T-helper 22 cell (primary cell): ENCODE measurements at places on chromosomes 7 and 10.
A peak's percentile ranks its signal among the peaks of the same experiment; 100 is the strongest.

GRCh38 chr7:4713183-4713784 lies 31.2 kb downstream of the FOXK1 start:
- no peak for DNase-seq

GRCh38 chr10:51198170-51198569 lies 123.9 kb downstream of the PRKG1 start:
- no peak for DNase-seq

DNA sequence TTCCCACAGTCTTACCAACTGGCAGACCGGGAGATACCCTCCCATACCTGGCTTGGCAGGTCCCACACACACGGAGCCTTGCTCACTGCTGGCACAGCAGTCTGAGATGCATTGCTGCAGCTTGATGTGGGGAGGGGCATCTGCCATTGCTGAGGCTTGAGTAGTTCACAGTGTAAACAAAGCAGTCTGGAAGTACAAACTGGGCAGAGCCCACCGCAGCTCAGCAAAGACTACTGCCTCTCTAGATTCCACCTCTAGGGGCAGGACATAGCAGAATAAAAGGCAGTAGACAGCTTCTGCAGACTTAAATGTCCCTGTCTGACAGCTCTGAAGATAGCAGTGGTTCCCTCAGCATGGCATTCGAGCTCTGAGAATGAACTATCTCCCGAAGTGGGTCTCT lies 69.6 kb upstream of the RELN start:
- no peak for DNase-seq

- DNase-seq = no peak
Observed at GRCh38 chr7:43735403-43735801, 6.1 kb upstream of the COA1 start.

GRCh38 chr10:108801775-108802517 lies 1121.4 kb downstream of the XPNPEP1 start:
- no peak for DNase-seq

DNA sequence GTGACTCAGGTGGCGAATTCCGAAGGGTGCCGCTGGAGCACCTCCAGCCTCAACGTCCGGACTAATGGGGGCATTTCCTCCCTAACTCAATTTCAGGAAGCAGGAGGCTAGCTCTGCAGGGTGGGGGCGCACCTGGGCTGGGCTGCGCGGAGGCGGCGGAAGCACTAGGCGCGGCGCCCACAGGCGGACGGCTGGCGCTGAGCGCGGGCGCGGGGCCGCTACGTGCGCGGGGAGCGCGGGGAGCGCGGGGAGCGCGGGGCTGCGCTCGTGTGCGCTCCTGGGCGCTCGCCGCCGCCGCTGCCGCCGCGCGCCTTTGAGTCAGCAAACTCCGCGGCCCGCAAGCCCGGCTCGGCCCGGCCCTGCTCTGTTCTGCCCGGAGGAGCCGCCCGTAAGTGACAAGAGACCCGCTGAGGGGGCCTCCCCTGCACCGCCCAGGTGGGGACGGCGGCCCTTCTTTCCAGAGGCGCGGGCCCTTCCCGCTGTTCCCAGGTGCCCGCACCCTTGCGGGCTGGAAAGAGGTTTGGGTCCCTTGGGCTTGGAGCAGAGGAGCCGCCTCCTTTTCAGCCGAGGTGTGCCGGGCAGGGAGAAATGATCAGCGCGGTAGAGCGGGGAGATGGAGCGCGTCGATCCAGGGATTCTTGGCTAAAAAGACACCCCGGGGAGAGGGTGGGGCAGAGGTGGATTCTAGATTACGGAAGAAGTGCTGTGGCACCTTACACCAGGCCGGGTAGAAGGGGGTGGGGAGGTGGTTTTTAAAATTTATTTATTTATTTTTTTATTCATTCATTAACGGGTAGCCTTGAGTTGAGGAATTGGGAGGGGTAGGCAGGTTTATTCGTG lies at the start of gene SNX10:
TSS of gene SNX10 (plus strand) at position 164 of the 840 bp plus-strand sequence. CDS start 54,581 bp downstream, outside the sequence.
- DNase-seq = peak; percentile 50

GRCh38 chr7:155568842-155569494 lies 22.6 kb upstream of the CNPY1 start:
- no peak for DNase-seq

DNA sequence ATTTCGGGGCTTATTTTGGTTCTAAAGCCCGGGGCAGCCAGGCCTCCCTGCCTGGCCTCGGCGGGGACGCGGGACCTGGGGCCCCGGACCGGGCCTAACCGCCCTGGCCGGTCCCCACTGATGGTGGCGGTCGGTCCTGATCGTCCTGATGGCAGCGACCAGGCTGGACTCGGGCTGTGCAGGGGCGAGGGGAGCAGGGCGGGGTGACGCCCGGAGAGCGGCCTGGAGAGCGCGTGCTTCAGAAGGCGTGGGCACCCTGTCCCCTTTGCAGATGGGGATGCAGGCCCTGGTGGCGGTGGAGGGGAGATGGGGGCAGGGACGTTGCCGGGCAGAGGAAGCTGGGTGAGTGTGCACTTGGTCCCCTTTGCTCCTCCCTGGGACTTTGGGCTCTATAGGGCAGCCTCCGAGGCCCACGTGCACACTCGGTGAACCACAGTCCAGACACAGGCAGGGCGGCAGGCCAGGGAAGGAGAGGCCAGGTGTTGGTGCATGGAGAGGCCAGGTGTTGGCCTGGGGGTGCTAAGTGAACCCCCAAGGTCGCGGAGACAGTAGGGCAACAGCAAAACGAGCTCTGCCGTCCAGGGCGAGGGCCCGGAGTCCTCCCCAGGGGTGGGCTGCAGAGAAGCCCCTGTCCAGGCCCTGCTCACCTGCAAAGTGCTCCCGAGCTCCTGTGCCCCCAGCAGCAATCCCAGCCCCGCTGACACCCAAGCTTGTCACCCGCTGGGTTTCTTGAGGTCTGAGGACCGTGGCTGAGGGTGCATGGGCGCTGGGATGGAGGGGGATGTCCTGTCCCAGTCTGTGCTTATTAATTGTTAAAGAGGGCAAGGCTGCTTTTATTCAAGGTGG lies 42.4 kb upstream of the FAM20C start:
- DNase-seq = peak; percentile 11

DNA sequence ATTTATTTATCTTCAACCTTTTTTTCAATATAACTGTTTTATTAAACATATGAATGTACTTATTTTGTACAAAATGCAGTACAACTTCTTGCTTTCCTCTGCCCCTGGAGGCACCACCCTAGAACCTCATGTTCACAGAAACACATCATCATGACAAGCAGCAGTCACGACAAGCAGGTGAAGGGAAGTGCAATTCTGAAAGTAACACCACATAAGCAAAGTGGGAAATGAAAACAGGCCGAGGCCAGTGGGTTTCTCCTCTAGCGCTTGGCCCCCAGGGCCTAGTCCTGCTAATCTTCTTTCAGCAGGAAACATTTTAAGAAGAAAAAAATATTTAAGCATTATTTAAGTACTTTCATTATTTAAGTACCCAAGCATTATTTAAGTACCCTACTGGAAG lies 598.1 kb downstream of the SH2D4B start:
- no peak for DNase-seq

DNA sequence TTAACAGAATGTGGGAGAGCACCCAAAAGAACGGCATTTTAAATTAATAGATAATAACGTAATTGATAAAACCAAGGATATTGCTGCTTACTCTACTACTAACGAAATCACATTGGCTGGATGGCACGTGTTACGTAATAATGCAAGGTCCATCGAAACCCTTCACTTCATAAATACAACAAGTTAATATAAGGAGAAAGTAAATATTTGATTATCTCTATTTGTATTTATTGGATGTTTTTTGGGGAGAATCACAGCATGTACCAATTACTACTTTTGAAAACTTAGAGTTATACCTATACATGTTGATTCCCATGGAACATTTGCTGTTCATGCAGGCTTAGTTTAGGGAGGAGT lies 1.6 kb downstream of the PRKG1 start:
- DNase-seq = no peak

DNA sequence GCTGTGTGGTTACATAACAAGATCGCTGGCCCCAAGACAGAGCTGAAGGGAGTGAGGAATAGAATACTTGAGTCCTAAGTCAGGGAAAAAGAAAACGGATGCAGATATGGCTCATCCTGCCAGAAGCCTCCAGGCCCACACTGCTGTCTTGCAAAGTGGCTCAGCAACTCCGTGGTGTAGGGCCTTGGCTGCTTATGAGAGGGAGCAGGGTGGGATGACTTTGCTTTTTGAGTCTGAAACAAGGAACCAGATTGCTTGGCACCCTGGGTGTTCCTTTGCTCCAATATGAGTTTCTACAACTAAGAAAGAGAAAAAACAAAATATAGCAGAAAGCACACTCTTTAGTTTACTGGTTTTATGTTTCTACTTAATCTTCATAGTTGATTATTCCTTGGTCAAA lies 193.8 kb upstream of the WDR11 start:
- DNase-seq = no peak

GRCh38 chr10:62669341-62669740 lies 135.2 kb upstream of the ADO start:
- no peak for DNase-seq

DNA sequence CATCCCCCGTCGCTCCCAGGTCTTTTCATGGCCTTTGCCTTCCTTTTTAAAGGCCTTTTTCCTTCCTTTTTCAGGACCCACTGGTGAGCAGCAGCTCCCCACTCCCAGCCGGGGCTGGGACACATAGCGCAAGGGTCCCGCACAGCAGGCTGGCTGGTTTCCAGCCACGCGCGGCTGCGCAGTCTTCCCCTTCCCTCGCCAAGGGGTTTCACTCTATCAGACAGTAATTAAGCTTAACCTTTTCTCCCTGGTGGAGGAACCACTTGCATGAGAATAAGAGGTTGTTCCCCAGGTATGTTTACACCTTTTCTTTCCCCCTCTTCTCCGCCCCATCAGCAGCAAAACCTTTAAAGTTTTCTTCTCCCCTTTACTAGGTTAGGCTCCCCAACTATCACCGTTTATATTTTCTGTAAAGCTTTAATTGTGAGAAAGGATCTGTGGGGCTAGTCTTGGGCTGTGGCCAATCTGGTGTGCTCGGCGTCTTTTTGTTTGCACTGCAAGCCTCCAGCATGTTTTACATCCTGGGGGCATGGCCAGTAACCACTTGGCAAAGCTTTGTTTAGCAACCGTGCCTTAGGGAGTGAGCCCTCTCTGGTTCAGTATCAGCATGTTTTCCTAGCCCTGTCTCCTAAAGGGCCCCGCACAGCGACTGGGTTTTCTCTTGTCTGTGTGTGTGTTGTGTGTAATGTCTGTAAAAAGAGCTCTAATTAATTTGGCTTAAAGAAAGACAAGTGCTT lies 219.6 kb downstream of the PHF14 start:
- no peak for DNase-seq

GRCh38 chr10:34187201-34187600 lies 627.9 kb downstream of the PARD3 start:
- DNase-seq = no peak

- DNase-seq = no peak
Observed at GRCh38 chr10:113479346-113480080, 73.3 kb upstream of the HABP2 start.

- DNase-seq = no peak
Observed at GRCh38 chr7:40850017-40850416, 715.2 kb downstream of the SUGCT start.

DNA sequence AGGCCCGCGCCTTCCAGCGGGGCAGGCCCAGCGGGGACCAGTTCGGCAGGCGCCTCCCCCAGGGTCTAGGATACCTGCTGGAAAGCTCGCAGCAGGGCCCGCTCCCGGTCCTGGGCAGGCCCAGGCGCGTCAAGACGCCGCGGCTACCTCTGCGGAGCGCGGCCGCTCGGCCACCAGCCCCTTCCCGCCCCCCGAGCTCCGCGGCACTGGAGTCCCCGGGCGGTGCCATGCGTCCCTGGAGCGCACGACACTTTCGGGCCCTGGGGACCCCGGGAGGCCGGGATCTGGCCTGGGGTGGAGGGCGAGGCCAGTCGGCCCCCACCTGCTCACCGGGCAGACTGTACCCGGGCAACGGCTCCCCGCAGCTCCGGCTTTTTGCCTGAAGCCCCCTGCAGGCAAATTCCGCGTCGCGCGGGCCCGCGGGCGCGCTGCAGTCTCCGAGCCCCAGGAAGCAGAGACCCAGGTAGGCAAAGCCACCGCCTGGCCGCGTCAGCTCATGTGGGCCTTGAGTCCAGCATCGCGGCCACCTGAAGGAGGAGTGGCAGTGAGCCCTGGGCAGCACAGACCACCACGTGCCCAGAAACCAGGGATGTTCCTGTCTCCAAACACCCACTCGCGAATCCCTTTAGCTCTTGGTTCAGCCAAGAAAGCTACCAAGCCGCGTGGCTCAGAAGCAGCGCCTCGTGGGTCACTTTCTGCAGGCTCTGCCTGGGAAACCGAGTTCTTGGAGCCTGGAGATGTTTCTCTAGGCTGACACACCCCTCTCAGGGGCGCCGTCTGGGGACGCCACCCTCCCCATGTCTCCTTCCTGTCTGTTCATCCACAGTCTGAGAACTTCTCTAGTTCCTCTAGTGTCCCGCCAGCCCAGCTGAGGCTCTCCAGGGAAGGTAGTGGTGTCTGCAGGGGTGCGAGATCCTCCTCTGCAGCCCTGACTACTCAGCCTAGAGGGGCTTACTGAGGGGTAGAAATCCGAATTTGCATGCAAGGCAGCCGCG lies 46.1 kb upstream of the APBB1IP start:
- no peak for DNase-seq

- no peak for DNase-seq
Observed at GRCh38 chr7:101185258-101185839, 5.3 kb upstream of the NAT16 start.

- DNase-seq = no peak
Observed at GRCh38 chr10:71393841-71394475, 2.8 kb upstream of the CDH23 start.

- no peak for DNase-seq
Observed at GRCh38 chr10:49115015-49115795, at the start of gene VSTM4. Gene VSTM4, minus strand, starts transcription at chr10:49115522. Its CDS starts 37 bp downstream, at chr10:49115485.

DNA sequence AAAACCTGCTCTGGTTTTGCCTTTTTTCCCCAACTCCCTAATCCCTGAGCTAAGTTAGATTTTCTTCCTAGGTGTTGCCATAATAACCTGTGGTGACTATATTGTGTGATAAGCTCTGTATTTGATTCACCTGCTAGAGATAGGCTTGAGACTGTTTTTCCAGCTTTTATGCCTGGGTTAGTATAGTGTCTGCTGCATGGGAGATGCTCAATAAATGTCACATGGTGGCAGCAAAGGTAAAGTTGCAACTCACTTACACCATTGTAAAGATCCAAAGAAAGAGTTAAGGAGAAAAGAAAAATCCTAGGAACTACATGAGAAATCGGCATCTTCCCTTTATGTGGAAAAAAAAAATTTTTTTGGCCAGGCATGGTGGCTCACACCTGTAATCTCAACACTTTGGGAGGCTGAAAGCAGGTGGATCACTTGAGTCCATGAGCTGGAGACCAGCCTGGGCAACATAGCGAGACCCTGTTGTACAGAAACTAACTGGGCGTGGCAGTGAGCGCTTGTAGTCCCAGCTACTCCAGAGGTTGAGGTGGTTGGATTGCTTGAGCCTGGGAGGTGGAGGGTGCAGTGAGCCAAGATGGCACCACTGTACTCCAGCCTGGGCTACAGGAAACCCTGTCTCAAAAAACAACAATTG lies 3.7 kb downstream of the CCNJ start:
- DNase-seq = no peak
